ENCODE measurements at places on chromosomes 1 and 21. TPM values are rescaled to one million over a fixed set of nuclear protein-coding genes. Genes with fewer than 3 reads are reported as not detected.

LCE3D gene
- polyA plus RNA-seq = not detected

DNA sequence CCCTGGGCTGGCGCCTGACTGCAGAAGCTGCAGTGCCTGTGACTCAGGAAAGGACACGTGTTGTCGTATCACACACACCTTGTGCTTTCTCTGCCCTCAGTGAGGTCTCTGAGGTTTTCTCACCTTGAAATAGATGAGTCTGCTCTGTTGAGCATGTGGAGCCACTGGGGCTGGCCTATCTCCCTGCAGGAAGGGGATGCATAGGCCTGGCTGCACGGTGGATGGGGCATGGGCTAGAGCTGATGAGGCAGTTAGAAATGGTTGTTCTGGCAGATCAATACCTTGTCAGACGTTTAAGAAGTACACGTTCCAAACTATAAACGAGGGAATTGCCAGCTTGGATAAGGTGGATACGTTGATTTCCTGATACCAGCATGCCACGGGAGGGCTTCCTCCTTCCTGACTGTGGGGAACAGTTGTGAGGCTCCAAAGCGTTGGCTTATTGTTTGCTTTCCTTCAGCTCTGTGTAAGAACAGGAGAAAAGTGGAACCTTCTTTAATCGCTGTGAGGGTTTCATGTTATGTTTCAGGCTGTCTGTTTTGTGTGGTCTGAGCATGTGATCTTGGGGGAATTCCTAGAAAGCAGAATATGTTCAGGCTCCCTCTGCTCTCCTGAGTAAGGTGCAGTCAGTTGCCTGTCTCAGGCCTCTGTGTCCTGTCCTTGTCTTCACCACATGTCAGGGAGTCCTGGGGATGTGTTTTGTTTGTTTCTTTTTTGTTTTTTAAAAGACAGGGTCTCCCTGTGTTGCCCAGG, 44.8 kb downstream of the PCNT start:
- H3K4me3 ChIP-seq = no peak overlapping the region
- no peaks in the 10 kb centered on the region for H3K4me1 ChIP-seq
- H3K27me3 ChIP-seq = no peaks in the 10 kb centered on the region
- H3K27ac ChIP-seq = no peak overlapping the region
- DNase-seq = no peak
- peaks cover 39% of the 10 kb centered on the region for H3K36me3 ChIP-seq

DSCAM gene
- not detected for polyA plus RNA-seq

FCGR1A gene
- not detected for polyA plus RNA-seq

LMX1A gene
- polyA plus RNA-seq = not detected

DNA sequence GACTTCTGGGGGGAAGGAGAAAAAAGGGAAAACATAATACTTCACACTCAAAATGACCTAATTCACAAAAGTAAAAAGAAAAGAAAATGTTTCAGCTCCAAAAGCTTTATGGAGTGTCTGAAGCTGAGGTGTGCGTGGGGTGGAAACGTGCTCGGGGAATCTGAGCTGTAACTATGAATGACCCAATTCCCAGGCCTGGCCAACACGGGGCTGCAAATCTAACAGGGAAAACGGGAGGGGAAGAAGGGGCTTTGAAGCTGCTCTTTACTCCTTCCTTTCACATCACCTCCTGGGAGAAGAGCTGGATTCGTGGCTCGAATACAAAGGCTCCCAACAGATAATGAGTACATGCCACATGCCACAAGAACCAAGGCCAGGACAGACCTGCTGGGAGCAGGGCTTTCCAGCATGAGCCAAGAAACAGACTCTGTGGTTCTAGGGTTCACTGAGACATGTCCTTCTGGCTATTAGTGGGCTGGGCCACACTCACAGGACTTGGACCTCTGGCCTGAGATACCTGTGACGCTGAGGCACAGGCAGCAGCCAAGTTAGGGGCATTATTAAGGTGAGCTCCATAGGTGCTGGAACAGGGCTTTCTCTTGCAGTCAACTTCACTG, 51.5 kb downstream of the SLC66A1 start:
- H3K4me3 ChIP-seq = no peak overlapping the region
- H3K27me3 ChIP-seq = no peaks in the 10 kb centered on the region
- H3K4me1 ChIP-seq = peaks cover 6% of the 10 kb centered on the region
- H3K27ac ChIP-seq = no peak overlapping the region
- H3K36me3 ChIP-seq = peaks cover 15% of the 10 kb centered on the region

DNA sequence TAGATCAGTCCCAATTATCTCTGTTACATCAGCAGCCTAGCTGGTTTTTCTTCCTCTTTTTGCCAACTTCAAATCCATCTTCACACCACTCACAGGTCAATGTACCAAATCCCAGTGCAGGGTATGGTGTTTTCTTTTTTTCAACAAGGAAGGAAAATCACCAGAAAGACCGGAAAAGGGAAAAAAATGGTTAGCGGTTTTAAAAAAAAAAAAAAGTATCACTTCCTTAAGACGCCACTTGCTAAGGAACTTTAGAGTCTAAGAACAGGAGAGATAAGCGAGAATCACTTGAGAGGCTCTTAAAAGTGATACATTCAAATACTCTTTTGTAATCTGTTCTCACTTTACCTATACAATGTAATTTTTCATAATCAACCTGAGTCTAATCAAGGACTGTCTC, 3.1 kb upstream of the OR10J1 start:
- H3K4me3 ChIP-seq = no peak overlapping the region
- no peaks in the 10 kb centered on the region for H3K4me1 ChIP-seq
- H3K27ac ChIP-seq = no peak overlapping the region
- no peaks in the 10 kb centered on the region for H3K27me3 ChIP-seq

BCAS2 gene
- polyA plus RNA-seq = 23.1 TPM

CFHR5 gene
- not detected for polyA plus RNA-seq

- H3K4me3 ChIP-seq = no peak overlapping the region
- 0 out of 2 replicates have a peak, but pooled peaks cover 2% of the 10 kb centered on the region for H3K36me3 ChIP-seq
- no peak overlapping the region for H3K27ac ChIP-seq
- DNase-seq = no peak
- H3K27me3 ChIP-seq = no peaks in the 10 kb centered on the region
These were observed 43.8 kb downstream of the DENND1B start for GRCh38 chr1:197731449-197731848.

SPRR2F gene
- polyA plus RNA-seq = not detected

GRCh38 chr1:238409932-238410331, 519.2 kb upstream of the ZP4 start:
- H3K36me3 ChIP-seq = no peaks in the 10 kb centered on the region
- H3K4me1 ChIP-seq = peaks cover 9% of the 10 kb centered on the region
- H3K27ac ChIP-seq = no peak overlapping the region
- no peaks in the 10 kb centered on the region for H3K27me3 ChIP-seq
- H3K4me3 ChIP-seq = no peak overlapping the region

DNA sequence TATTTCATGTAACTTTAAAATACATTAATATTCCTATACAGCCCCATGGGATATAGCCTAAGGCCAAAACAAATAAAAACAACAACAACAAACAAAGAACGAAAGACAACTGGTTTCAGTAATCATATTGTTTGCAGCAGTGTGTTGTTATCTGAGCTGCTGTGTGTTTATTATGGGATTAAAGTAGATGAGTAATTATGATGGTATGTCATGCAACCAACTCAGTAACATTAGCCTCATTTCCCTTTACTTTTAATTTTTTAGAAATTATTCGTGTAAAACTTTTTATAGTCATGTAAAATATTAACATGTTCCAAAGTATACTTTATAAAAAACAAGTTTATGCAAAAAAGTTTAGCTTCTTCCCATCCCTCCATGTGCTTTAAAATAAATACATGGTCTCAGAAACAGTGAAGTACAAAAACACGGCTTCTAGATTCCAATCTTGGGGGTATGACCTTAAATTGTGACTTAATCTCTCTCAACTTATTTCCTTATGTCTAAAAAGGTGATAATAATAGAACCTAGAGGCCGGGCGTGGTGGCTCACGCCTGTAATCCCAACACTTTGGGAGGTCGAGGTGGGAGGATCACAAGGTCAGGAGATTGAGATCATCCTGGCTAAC, 176.1 kb downstream of the SLC45A1 start:
- H3K4me3 ChIP-seq = no peak overlapping the region
- H3K36me3 ChIP-seq = peaks cover 20% of the 10 kb centered on the region
- no peak overlapping the region for H3K27ac ChIP-seq
- H3K27me3 ChIP-seq = no peaks in the 10 kb centered on the region
- peaks cover 6% of the 10 kb centered on the region for H3K4me1 ChIP-seq
- DNase-seq = peak; percentile 31

HSD3B1 gene
- polyA plus RNA-seq = not detected

DNA sequence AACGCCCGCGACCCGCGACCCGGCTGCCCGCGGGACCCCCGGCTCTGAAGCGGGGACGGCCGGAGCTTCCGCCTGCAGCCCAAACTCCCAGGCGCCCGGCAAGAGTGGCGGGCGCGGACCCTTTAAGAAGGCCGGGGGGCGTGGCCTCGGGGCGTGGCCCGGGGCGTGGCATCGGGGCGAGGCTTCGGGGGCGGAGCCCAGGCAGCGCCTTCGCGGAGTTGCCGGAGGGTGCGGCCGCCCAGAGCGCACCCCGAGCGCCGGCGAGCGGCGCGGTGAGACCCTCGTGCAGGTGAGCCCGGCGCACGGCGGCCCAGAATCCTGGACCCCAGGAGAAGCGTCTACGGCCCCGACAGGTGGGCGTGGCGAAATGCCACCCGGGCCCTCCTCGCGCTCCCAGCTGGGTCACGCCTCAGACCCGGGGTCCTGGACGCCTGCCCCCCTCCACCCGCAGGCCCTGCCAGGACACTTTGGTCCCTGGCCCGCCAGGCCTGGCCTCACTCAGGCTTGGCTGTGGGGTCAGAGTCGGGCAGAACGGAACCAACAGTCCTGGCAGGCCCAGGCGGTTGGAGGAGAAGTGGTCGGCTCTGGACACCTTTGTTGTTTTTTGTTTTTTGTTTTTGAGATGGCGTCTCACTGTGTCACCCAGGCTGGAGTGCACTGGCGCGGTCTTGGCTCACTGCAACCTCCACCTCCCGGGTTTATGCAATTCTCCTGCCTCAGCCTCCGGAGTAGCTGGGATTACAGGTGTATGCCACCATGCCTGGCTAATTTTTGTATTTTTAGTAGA, 14.4 kb downstream of the RNF223 start:
- peaks cover 4% of the 10 kb centered on the region for H3K27me3 ChIP-seq
- DNase-seq = peak; percentile 53
- H3K36me3 ChIP-seq = peaks cover 8% of the 10 kb centered on the region
- peak overlapping the region; percentile 83 for H3K4me3 ChIP-seq

GRCh38 chr1:175124861-175125260, 57.2 kb downstream of the TNN start:
- no peaks in the 10 kb centered on the region for H3K27me3 ChIP-seq
- H3K4me3 ChIP-seq = no peak overlapping the region
- no peak for DNase-seq
- H3K27ac ChIP-seq = no peak overlapping the region
- no peaks in the 10 kb centered on the region for H3K4me1 ChIP-seq

DNA sequence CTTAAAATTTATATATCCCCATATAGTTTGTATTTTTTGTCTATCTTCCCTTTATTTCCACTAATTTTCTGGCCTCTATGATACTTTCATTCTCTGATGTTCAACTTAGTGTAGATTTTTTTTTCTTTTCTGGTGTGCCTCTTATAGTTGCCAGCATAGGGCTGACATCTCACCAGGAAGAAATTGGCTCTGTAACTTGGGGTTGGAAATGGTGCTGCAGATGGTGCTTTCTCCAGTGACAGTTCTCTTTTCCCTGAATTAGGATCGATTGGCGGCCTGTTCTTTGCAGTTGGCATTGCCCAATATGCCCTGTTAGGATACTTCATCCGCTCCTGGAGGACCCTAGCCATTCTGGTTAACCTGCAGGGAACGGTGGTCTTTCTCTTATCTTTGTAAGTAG, 50.3 kb downstream of the SLC22A15 start:
- H3K4me1 ChIP-seq = no peaks in the 10 kb centered on the region
- no peak overlapping the region for H3K27ac ChIP-seq
- peaks cover 2% of the 10 kb centered on the region for H3K27me3 ChIP-seq
- no peak overlapping the region for H3K4me3 ChIP-seq
- DNase-seq = no peak

- no peak overlapping the region for H3K27ac ChIP-seq
- H3K36me3 ChIP-seq = no peaks in the 10 kb centered on the region
- no peak for DNase-seq
- no peaks in the 10 kb centered on the region for H3K4me1 ChIP-seq
- H3K4me3 ChIP-seq = no peak overlapping the region
- no peaks in the 10 kb centered on the region for H3K27me3 ChIP-seq
These were observed 28.7 kb downstream of the C1orf87 start for GRCh38 chr1:60044881-60045280.

GRCh38 chr21:33817138-33817537, 98.5 kb downstream of the ATP5PO start:
- peaks cover 6% of the 10 kb centered on the region for H3K4me1 ChIP-seq
- no peak for DNase-seq
- no peaks in the 10 kb centered on the region for H3K27me3 ChIP-seq

GRCh38 chr21:36321325-36322082, 1.5 kb downstream of the MORC3 start:
- peaks cover 7% of the 10 kb centered on the region for H3K36me3 ChIP-seq
- peak; percentile 35 for DNase-seq
- peak overlapping the region; percentile 81 for H3K4me3 ChIP-seq
- H3K4me1 ChIP-seq = peaks cover 5% of the 10 kb centered on the region

GRCh38 chr1:22186311-22186710, 43.4 kb upstream of the WNT4 start:
- no peaks in the 10 kb centered on the region for H3K4me1 ChIP-seq
- DNase-seq = no peak
- peaks cover 49% of the 10 kb centered on the region for H3K27me3 ChIP-seq
- H3K4me3 ChIP-seq = no peak overlapping the region

GRCh38 chr1:223175032-223175431, 32.0 kb upstream of the TLR5 start:
- H3K27me3 ChIP-seq = peaks cover 21% of the 10 kb centered on the region
- H3K27ac ChIP-seq = no peak overlapping the region
- no peak overlapping the region for H3K4me3 ChIP-seq
- H3K4me1 ChIP-seq = no peaks in the 10 kb centered on the region
- peak; percentile 9 for DNase-seq

TRIM17 gene
- polyA plus RNA-seq = 0.39 TPM

A3GALT2 gene
- polyA plus RNA-seq = not detected

GRCh38 chr1:160935527-160936258, 18.9 kb downstream of the ITLN2 start:
- no peak for DNase-seq
- no peaks in the 10 kb centered on the region for H3K27me3 ChIP-seq
- no peak overlapping the region for H3K27ac ChIP-seq
- no peak overlapping the region for H3K4me3 ChIP-seq
- H3K4me1 ChIP-seq = no peaks in the 10 kb centered on the region

GRCh38 chr1:154575951-154576566, 8.5 kb downstream of the CHRNB2 start:
- H3K4me3 ChIP-seq = no peak overlapping the region
- no peak for DNase-seq
- no peak overlapping the region for H3K27ac ChIP-seq
- H3K4me1 ChIP-seq = peaks cover 4% of the 10 kb centered on the region
- H3K36me3 ChIP-seq = peaks cover 28% of the 10 kb centered on the region

GRCh38 chr1:2065699-2066098, 15.5 kb downstream of the PRKCZ start:
- peaks cover 5% of the 10 kb centered on the region for H3K27me3 ChIP-seq
- H3K4me3 ChIP-seq = no peak overlapping the region
- H3K4me1 ChIP-seq = no peaks in the 10 kb centered on the region
- H3K27ac ChIP-seq = no peak overlapping the region

- H3K27me3 ChIP-seq = peaks cover 72% of the 10 kb centered on the region
- no peak overlapping the region for H3K27ac ChIP-seq
These were observed 16.9 kb upstream of the SLC6A17 start for GRCh38 chr1:110133436-110133835.

- no peak overlapping the region for H3K4me3 ChIP-seq
- H3K36me3 ChIP-seq = no peaks in the 10 kb centered on the region
- H3K27ac ChIP-seq = no peak overlapping the region
- DNase-seq = peak; percentile 70
- H3K27me3 ChIP-seq = no peaks in the 10 kb centered on the region
These were observed 622.4 kb upstream of the PKN2 start for GRCh38 chr1:88061492-88062177.

GRCh38 chr21:15895142-15896106, 165.6 kb downstream of the USP25 start:
- DNase-seq = peak; percentile 2
- no peaks in the 10 kb centered on the region for H3K27me3 ChIP-seq
- peaks cover 2% of the 10 kb centered on the region for H3K4me1 ChIP-seq
- no peaks in the 10 kb centered on the region for H3K36me3 ChIP-seq
- H3K4me3 ChIP-seq = no peak overlapping the region
- no peak overlapping the region for H3K27ac ChIP-seq

Data from IMR-90 (cell line).